Iris pigment epithelial cell (primary cell): ENCODE measurements at places on chromosomes 4 and X.

GRCh38 chr4:18227880-18228279 is 206.3 kb upstream of the LCORL start:
- DNase-seq: no peak

DNA sequence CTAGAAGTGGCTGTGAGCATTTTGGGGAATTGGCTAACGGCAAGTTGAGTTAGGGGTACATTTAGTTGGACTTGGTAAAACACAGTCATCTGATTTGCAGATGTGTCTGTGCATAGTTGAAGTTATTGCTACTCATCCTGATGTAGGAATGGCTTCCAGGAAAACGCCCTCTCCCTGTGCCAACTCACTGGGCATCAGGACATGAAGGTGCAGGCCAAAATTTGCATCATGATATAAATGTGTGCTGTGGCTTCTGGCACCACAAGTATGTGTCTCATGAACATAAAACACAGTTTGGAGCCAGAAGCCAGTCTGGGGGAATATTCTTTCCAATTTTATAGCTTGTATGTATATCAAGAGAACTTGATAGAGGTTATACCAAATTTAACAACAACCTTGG is 54.2 kb upstream of the CBR4 start:
- no peak for DNase-seq

- no peak for DNase-seq
These were observed 446.2 kb downstream of the FAT4 start for GRCh38 chr4:125760956-125761355.

GRCh38 chr4:15930314-15930713 is 8.2 kb downstream of the FGFBP1 start:
- no peak for DNase-seq

DNA sequence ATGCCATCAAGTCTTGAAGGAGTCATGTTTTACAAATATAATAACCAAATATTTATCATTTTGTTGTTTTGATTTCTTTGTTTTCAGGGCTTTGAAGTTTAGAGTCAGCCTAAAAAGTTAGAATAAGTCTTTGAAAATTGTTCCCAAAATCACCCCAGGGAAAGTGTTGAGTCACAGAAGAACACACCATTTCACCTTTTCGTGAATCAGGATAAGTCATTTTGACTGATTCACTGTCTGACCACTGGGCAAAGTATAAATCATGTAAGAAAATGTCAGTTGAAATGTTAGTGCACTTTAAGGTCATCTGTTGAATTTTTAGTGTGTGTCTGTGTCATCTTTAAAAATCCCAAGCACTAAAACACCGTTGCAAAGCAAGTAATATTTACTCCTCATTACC is 1320.1 kb downstream of the RPA4 start:
- DNase-seq: no peak

GRCh38 chrX:14851526-14851925 is 21.3 kb downstream of the FANCB start:
- DNase-seq: no peak

- no peak for DNase-seq
These were observed 308.0 kb downstream of the DHRSX start for GRCh38 chrX:2192584-2193272.

GRCh38 chrX:129716507-129716906 is 22.3 kb upstream of the XPNPEP2 start:
- DNase-seq: no peak

GRCh38 chr4:37682701-37683401 is 3.3 kb downstream of the RELL1 start:
- no peak for DNase-seq

- DNase-seq: peak; percentile 91
These were observed 24.4 kb downstream of the TNIP3 start for GRCh38 chr4:121139533-121140222.

GRCh38 chr4:89312066-89312465 is 4.5 kb upstream of the GPRIN3 start:
- no peak for DNase-seq

DNA sequence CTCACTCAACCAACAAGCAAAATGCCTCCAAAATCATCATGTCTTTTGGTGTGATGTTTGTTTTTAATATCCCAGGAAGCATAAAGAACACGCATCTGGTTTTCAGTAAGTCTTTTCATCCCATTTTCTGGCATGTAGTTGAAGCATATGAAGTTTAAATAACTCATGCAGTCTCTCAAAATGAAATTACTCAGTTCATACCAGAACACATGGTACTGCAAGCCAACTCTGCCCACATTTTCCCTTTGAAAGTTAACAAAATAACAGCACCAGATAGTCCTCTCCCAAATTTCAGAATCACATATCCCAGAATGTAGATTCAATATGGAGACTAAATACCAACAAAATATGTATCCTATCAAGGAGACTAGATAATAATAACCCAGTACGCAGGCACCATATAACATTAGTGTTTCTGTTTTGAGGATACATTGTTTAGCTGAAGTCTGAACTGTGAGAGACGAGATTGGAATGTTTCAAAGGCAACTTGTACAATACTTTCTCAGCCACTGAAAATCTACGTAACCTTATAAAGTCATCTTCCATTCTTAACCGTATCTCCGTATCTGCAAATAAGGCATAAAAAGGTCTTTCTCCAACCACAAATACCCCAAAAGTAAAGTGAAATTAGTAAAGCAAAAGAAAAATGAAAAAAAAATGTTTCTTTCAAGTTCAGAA is 23.1 kb downstream of the CORIN start:
- peak; percentile 15 for DNase-seq
